ENCODE measurements at places on chromosomes 1 and 21.

- DNase-seq, result no peak
These were observed 86.2 kb downstream of the SIK1 start for GRCh38 chr21:43340491-43341377.

- DNase-seq, result no peak
These were observed 51.3 kb upstream of the A3GALT2 start for GRCh38 chr1:33372162-33372561.

- DNase-seq, result no peak
These were observed 33.7 kb upstream of the FBXO28 start for GRCh38 chr1:224080115-224080774.

DNA sequence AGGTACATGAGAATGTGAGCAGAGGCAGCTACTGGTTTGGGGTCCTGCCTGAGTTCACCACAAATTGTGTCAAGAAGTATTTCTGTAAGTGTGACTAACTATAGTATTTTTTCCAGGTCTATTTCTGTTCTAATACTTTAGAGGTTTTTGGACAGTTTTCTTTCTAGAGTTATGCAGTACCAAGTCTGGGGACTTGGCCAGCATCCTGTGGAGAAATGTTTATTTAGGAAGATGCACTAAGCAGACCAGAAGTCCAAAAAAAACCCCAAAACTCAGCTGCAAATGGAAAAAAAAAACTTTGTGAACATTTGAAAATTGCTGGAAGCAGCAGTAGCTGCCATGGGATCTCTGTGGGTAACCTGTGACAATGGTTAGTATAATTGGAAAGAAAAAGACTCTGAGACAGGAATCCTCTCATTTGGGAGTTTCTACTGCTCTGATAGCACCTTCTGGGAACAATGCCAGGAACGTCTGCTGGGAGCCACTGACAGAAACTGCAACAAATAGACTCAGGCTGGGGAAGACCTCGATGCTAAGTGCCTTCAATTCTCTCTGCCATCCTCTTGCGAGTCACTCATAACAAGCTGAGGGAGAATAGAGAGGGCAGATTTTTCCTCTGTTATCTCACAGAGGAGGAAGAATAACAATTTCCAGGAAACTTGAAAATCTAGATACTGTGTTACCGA is 37.6 kb downstream of the OR10R2 start:
- no peak for DNase-seq

DNA sequence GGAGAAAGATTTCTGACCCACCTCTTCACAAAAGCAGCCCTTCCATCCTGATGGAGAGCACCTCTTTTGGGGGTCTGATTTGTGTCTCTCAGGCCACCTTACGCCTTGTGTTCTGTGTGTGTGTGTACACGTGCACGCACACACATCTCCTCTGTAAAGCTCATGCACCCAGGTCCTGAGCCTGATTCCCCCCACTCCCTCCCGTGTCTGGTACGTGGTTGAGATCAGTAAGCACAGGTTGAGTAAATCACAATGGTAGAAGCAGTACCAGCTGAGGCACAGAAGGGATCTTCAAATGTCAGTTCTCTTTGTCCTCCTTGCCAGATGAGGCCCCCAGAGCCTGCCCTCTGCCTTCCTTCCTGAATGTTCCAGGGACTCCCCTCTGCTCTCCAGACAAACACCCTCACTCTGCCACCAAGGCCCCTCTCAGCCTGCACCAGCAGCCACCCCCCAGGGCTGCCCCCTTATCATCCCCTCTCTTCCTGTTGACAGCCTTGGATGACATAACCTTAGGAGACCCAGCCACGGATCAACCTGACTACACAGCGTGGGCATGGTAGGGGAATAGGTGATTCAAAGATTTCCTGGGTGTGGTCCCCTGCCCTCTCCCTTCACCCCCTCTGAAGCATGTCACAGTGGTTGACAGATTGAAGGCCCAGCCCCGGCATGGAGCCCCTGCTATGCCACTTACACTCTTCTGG is 112.8 kb downstream of the HIVEP3 start:
- peak; percentile 26 for DNase-seq

DNA sequence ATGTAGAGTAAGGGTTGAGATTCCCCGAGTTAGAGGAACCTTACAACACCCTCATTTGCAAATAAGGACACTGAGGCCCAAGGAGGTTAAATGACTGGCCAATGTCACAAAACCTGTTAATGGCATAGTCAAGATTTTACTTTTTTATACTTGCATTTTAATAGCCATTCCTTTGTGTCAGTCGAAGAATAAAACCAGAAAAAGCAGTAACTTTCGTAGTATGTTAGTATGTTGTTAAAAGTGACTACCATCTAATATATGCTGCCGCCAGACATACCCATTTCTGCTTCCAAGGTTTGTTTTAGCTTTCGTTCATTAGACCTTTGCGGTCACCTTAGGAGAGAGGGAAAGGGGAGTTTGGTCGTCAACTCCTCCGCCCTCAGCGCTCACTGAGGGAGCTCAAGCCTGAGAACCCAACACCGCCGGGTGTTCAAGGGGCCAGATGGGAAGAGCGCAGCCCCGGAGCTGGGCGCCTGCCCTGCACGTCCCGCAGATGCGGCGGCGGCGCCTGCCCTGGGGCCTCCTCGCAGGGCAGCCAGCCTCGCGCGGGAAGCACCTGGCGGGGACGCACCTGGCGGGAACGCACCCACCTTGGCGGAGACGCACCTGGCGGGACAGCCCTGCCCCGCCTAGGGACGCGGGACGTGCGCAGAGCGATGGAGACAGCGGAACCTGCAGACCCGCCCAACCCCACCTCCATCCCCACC is 466 bp downstream of the VPS26C start:
- DNase-seq, result no peak

GRCh38 chr1:86648255-86648654 is 56.1 kb upstream of the SH3GLB1 start:
- no peak for DNase-seq

GRCh38 chr1:58932859-58933598 is 149.2 kb upstream of the JUN start:
- no peak for DNase-seq

- DNase-seq, result no peak
These were observed 22.8 kb upstream of the TIAM1 start for GRCh38 chr21:31366825-31367224.

- DNase-seq, result no peak
These were observed 77.1 kb upstream of the SCCPDH start for GRCh38 chr1:246647113-246647512.

DNA sequence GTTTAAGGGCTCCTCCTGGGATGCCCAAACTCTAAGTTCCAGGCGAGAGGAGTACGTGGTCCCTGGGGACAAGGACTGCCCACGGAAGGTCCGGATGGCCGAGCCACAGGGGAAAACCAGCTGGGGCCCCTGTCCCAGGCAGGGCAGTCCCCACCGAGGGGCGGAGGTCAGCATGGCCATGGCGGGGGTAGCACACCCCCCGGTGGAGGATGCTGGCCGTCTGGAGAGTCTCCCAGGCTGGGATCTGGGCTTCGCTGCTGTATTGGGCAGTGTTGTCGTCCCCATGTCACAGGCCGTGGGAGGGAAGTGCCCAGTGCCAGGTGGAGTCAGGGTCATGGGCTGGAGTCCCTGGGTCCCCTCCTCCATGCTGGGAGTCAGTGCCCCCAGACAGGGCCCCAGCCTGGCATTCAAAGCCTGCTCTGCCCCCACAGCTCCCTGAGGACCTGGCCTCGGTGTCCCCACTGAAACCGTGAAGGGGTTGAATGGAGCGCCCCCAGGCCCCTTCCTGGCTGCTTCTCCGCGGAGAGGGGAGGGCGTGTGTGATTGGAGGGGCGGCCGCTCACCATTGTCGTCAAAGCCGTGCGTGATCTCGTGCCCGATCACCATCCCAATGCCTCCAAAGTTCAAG is 6.8 kb downstream of the PRXL2B start:
- no peak for DNase-seq

- DNase-seq, result no peak
These were observed 129.1 kb upstream of the RAB4A start for GRCh38 chr1:229141689-229142377.

DNA sequence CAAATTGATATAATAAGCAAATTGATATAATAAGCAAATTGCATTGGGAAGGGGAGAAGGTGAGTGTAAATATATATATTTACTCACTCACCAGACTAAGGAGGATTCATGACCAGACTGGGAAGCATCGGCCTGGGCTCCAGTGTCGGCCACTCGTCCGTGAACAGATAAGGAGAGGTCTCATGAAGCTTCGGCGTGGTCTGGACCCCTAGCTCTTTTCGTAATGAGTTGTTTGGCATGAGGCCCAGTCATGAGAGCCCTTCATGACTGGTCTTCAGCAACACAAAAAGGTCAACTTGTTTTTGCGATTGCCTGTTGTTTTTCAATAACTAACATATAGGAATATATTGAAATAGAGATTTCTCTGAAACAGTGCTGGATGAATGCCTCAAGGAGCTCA is 222.9 kb upstream of the KCNK2 start:
- DNase-seq, result no peak

DNA sequence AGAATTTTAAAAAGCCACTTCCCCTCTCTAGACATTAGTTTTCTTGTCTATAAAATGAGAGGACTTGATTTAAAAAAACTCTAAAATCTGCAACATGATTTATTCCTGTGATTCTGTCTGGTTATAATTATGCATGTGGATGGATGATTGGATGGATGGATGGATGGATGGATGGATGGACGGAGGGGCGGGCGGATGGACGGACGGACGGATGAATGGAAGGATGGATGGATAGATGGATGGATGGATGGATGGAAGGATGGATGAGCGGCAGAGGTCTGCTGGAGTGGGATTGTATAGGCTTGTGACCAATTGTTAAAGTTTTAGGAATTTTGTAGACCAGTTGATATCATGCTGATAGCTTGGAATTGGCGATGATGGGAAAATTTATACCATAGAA is 135.2 kb upstream of the TIAM1 start:
- no peak for DNase-seq

DNA sequence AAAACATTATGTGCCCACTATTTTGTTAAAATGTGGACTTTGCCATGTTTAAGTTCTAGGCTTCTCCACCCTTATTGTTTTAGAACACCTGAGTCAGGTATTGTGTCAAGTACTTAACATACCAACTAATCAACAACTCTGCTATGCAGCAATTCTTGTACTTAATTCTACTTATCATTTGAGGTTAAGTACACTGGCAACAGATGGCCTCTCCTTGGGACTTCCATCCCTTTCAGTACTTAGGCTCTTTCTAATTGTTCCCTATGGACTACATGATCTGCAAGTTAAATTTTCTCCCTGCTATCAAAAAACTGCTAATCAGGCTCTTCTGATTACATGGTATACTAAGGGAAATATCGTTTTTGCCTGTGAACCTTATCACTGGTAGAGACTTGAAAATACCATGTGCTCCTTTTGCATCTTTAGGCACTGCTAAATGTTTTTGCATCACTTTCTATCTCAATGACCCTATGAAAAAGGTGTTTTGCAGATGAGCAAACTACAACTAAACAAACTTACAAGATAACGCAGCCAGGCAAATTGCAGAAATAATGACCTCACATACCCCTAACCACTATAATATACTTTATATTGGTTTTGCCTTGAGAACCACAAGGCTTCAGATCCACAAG is 18.9 kb downstream of the SFPQ start:
- DNase-seq, result no peak

DNA sequence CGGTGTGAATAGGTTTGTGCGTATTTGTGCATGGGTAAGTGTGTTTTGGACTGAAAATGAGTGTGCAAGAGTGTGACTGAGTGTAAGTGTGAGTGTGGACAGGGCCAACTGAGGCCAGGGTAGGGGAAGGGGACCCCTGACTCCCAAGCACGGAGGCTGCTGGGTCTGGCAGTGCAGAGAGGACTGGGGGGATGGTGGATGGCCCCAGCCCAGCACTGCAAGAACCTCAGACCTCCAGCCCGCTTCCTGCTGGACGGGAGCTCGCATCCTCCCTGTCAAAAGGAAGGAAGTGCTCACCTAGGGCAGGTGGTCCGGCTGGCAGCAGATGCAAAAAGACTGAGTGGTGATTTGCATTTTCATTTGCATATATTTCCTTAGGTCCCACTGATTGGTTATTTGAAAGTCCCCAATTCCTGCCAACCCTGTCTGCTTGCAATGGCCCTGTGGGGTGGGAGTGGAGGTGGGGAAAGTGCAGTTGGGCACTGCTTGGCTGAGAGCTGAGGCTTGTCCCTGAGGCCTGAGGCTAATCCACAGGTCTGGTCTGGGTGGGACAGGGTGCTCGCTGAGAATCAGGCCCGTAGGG is 42.8 kb upstream of the CASZ1 start:
- DNase-seq, result no peak

- no peak for DNase-seq
These were observed 442.2 kb downstream of the SMYD3 start for GRCh38 chr1:246064891-246065290.

DNA sequence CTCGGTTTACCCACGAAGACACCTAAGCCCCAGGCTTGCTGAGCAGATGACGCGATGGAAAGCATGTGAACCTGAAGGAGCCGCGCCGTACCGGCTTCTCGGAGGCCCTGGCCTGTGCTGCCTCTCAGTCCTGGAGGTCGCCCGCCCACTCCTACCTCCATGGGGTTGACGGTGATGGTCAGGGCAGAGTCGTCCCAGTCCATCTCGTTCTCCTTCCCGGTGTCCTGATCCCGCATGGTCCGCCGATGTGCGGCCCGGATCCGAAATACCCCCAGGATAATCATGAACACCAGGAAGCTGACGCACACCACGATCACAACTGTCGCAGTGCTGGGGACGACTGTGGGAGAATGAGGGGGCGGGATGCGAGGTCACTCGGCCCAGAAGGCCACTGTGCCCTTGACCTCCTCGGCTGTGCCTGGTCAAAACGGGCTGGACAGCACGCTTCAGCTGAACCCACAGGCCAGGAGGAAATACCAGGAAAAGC is 79.6 kb downstream of the PIK3CD start:
- DNase-seq, result no peak

DNA sequence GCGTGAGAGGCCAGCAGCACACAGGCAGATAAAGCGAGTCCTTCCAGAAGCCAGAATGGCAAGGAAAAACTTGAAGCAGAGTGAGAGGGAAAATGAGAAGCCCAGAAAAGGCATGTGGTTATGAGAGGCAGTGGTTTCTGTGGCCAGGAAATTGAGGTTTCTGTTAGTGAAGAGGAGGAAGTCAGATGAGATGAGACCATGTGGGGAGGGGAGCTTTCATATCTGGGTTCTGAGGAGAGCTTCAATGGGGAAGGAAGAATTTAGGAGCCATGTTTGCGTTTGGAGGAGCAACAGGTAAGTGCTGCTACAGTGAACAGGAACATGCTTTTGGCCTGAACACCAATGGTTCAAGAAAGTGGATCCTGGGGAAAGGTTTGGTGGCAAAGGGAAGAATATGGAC is 6.1 kb upstream of the CD1A start:
- peak; percentile 76 for DNase-seq

Data from activated CD4-positive, alpha-beta T cell treated with anti-CD3 and anti-CD28 coated beads, Interleukin-10, Interleukin-2, amounts not matched to agents 100 ng/mL and 50 ng/mL, durations not matched to agents 16 hours and 8 hours (primary cell).